ENCODE measurements at places on chromosomes 2 and 18. TPM values are rescaled to one million over a fixed set of nuclear protein-coding genes. Genes with fewer than 3 reads are reported as not detected.

The GREB1L gene
- under 0.01 TPM for total RNA-seq

The DSG4 gene
- total RNA-seq = not detected

The PPP1R1C gene
- total RNA-seq = 2.2 TPM

The CAPN13 gene
- total RNA-seq = not detected

The ALK gene
- total RNA-seq = not detected

The COL4A4 gene
- under 0.01 TPM for total RNA-seq

The AMER3 gene
- total RNA-seq = not detected

The PNO1 gene
- 11.6 TPM for total RNA-seq

The ADCYAP1 gene
- total RNA-seq = not detected

The CYP27C1 gene
- total RNA-seq = 2.4 TPM

The CAVIN2 gene
- total RNA-seq = 1.4 TPM

The BOLL gene
- total RNA-seq = not detected

The ATG9A gene
- 55.7 TPM for total RNA-seq

The SLC4A5 gene
- total RNA-seq = 2.2 TPM

The QPCT gene
- total RNA-seq = 17.5 TPM

The LYPD1 gene
- 0.76 TPM for total RNA-seq
